ENCODE measurements at places on chromosomes 7 and 10. TPM values are rescaled to one million over a fixed set of nuclear protein-coding genes. Genes with fewer than 3 reads are reported as not detected.

PLAC9 gene
- polyA plus RNA-seq: 15.2 TPM

ZPBP gene
- 0.54 TPM for polyA plus RNA-seq

DNA sequence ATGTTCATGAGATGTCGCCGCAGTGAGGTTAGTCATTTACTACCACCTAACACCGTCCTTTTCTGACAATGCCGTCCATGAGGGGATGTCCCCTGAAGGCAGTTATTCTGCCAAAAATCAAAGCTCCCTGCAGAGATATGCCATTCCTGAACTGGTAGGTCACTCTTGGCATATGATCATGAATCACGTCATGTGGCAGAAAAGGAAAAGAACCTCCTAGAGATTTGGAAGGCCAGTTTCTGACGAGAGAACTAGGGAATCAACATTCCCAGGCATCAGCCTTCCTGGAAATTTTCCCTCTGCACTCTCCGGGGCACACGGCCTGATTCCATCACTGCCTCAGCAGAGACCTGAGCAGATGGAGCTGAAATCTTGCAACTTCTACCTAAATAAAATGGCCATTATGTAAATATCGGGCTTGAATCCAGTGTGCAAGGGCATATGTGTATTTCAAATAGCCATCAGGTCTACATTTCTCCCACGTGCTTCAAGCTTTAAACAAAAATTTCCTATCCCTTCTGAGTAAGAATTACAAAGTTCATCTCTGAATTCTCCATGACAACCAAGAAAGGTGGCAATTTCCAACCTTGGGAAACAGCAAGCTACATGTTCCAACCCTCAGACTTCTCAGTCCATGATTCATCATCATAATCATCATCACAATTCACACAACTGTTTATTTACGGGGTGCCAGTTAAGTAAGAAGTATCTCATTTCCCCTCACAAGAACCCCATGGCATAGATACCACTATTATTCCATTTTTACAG is 46.5 kb downstream of the AMPH start:
- DNase-seq: no peak

GRCh38 chr10:28284126-28284525 is 18.7 kb downstream of the MPP7 start:
- no peak for DNase-seq

- DNase-seq: no peak
Observed at GRCh38 chr7:128215281-128215680, 25.8 kb upstream of the LEP start.

DNA sequence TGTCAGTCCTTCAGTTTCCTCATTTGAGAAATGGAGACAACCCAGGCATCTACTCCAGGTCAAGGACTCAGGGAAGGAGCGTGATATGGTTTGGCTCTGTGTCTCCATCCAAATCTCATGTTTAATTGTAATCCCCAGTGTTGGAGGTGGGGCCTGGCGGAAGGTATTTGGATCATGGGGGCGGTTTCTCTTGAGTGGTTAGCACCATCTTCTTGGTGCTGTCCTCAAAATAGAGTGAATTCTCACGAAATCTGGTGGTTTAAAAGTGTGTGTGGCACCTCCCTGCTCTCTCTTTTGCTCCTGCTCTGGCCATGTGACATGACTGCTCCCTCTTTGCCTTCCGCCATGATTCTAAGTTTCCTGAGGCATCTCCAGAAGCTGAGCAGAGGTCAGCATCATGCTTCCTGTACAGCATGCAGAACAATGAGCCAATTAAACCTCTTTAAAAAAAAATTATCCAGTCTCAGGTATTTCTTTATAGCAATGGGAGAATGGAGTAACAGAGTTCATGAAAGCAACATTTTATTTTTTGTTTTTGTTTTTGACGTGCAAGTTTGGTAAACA is 30.0 kb downstream of the ARHGAP22 start:
- DNase-seq: no peak

DNA sequence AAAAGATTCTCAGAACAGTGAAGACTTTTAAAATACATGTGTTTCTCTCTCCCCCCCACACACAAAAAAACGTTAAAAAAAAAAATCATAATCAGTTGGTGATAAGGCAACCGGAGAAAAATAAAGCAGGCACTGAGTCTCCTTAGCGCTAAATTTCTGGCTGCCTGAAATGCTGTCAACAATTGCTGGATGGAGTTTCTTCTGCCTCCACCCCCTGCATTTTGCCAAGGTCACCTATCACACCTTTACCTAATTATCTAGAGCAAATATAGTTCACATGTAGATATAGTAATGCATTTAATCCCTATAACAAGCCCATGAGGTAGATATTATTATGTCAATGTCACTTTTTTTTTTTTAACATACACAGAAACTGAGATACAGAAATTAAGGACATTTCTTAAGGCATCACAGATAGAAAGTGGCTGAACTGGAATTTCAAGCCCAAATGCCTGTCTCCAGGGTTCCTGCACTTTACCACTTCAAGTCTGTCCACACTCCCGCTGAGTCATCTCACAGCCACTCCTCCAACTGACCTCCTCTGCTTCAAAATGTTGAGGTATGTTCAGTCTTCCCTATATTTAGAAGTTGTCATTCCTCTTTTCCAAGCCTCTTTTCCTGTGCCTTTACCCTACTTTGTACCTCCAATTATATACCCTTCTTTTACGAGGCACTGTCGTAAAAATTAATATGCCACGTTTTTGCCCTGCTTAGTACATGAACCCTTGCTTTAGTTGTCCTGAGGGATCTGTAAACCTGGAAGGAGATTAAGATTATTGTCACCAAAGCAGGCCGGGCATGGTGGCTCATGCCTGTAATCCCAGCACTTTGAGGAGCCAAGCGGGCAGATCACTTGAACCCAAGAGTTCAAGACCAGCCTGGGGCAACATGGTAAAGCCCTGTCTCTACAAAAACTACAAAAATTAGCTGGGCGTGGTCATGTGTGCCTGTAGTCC is 72.8 kb upstream of the MPP7 start:
- DNase-seq: no peak

GRCh38 chr7:119974972-119975371 is 298.0 kb upstream of the KCND2 start:
- DNase-seq: no peak

DNA sequence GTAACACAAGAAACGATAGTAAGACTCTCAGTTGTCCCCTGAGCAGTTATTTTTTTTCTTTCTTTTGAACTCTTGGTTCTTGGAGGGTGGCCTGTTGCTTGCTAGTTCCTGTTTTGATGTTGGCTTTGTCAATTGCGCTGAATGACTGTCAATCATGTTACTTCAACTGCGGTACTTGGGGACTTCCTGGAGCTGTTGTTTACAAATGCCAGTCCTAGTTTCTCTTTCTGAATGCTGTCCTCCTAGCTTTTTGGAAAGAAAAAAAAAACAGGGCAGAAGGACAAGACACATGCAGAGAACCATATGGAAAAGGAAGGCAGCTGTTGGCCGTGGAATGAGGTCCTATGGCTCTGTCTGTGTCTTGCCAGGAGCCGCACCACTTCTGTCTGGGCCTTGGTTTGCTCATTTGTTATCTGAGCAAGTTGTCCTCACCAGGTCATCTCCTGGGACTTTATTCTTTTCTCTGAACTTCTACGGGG is 7.0 kb upstream of the PDCD4 start:
- no peak for DNase-seq

DNA sequence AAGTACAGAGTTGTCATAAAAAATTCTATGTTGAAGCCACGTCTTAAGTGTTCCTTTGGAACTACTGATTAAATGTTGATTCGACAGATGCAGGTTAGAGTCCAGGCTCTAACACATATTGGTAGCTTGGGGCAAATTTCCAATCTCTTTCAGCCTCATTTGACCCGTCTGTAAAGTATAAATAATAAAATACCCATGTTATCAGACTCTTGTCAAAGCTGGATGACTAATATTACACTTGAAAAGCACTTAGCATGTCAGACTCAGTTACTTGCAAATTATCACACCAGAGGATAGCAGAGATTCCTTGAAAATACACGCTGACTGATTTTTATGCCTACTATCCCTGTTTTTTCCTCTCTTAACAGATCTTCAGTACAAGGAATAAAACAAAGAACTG is 18.1 kb upstream of the MACC1 start:
- DNase-seq: no peak

CPXM2 gene
- polyA plus RNA-seq: 6.7 TPM

Data from left renal cortex interstitium (tissue), 4 donors.